ENCODE measurements at places on chromosomes 1 and 21.

DNA sequence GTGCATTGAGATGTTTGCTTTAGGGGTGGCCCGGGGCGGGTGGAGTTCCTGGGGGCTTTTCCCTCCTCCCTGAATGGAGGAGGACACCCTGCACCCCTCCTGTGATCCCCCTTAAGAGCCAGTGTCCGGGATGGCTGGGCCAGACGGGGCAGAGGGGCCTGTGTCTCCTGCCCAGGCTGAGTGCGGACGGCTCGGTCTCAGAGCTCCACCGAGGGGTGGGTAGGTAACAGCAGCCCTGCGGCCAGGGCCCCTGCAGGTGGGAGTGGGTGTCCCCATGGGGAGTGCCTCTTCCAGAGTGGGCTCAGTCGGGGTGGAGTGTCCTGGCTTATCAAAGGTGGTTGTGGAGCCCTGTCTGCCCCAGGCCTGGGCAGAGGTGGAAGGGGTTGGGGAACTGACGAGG is 23.1 kb downstream of the TP73 start:
- no peak for DNase-seq

DNA sequence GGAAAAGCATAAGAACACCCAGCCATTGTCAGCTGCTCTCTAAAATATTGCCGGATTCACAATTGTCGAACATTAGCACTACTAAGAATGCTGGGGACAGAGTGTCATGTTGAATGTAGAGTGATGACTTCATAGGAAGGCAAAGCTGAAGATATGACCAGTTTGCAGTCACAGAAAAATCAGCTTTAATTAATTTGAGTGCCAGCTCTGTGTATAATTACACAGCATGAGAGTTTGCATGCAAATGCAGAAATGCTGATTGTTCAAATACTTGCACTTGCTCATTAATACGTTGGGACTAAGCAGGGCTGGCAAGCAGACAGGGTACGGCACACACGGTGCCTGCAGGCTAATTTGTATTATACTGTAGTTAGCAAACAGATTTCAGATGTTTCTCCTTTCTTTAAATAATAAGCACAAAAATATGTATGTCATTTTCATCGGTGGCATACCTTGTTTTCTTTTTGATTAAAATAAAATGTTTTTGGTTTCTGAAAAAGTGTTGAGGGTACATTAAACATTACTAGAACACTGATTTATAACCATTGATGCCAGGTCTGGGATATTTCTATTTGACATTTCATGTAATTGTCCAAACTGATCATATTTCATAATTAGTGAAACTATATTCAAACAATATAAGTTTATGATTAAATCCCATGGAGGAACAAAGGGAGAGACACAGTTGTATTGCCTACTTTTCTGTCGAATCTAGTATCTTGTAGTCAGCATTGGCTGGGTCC is 99.8 kb upstream of the ADGRL2 start:
- DNase-seq, result no peak

- DNase-seq, result no peak
Measured at GRCh38 chr1:44776730-44777068, 1.4 kb downstream of the RPS8 start.

GRCh38 chr1:170518965-170519364 is 13.0 kb upstream of the GORAB start:
- no peak for DNase-seq

- DNase-seq, result no peak
Measured at GRCh38 chr1:20143734-20144565, 4.8 kb downstream of the PLA2G2F start.

GRCh38 chr1:223052931-223053330 is 90.1 kb downstream of the TLR5 start:
- DNase-seq, result no peak
